ENCODE measurements at places on chromosomes 13 and 19. TPM values are rescaled to one million over a fixed set of nuclear protein-coding genes. Genes with fewer than 3 reads are reported as not detected.

GRCh38 chr13:89432997-89433396, 1761.8 kb downstream of the SLITRK5 start:
- H3K27ac ChIP-seq = no peak overlapping the region
- no peaks in the 10 kb centered on the region for H3K27me3 ChIP-seq
- no peaks in the 10 kb centered on the region for H3K36me3 ChIP-seq
- DNase-seq = no peak
- no peaks in the 10 kb centered on the region for H3K4me1 ChIP-seq
- no peak overlapping the region for H3K4me3 ChIP-seq

DNA sequence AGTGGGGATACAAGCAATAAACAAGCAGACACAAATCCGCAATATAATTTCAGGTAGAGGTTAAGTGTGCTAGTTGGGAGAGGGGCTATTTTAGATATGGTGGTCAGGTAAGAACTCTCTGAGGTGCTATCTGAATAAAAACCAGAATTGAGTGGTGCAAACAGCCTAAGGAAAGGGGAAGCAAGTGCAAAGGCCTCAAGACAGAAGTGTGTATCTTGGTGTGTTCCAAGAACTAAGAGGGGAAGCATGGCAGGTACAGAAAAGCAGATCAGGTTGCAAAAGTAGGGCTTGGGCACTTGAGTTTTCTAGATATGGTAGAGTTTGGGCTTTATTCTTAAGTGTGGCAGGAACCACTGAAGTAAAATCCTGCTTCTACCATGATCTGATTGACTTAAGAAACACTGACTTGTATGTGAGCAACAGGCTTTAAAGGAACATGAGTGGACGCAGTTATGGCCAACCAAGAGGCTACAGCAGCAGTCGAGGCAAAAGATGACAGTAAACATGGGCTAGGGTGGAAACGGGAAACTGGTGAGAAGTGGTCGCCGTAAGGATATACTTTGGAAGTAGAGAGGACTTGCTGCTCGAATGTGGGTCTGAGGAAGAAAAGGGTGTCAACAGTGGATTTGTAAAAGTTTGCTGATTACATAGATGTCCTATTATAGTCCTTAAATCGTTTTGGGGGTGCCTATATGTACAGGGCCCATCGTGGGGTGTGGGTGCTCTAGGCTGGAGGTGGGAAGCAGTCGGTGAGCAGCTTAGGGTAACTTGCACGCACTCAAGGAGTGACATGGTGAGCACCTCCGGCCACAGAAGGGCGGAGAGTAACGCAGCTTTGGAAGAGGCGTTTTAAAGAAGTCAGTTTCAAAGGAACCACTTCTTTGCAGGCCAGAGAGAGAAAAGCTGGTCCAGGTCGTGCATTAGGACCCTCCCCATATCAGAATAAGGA, 677 bp downstream of the TGDS start:
- H3K27ac ChIP-seq = peak overlapping the region; percentile 74
- H3K4me3 ChIP-seq = peak overlapping the region; percentile 89
- no peaks in the 10 kb centered on the region for H3K4me1 ChIP-seq
- no peak for DNase-seq

DNA sequence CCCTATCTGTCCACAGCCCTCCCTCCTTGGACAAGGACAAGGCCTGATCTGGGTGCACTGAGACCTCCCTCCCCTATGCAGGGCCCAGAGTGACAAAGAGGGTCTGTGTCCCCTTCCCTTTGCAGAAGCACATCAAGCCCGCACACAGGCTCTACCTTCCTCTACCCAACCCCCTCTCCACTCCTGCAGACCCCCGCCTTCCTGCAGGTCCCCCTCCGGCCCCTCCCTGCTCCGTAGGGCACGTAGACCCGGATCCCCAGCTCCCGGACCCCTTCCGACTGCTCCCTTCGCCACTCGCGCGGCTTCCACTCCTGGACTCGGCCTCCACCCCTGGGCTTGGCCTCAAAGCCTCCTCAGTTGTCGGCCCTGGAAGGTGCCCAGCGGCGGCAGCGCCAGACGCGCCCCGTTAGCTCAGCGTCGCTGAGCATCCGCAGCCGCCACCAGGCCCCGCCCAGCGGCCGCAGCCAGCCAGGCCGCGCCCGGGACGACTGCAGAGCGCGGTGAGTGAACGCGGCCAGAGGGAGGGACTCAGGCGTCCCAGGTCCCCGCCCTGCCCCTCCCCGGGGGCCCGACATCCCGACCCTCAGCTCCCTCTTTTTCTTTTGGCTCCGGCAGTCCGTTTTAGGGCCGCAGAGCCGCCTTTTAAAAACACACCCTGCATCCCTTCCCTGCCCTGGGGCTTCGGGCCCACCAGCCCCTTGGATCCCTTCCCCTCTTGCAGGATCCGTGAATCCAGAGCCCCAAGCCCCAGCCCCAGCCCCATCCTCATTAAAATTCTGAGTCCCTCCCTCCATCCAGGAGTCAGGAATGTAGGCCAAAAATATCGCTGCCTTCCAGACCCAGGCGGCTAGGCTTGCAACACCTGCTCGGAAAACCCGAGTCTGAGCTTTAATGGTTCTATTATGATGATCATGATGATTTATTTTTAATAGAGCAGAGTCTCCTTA, 1.5 kb upstream of the MYADM start:
- peak overlapping the region; percentile 74 for H3K4me3 ChIP-seq
- H3K27me3 ChIP-seq = no peaks in the 10 kb centered on the region
- DNase-seq = peak; percentile 63
- no peaks in the 10 kb centered on the region for H3K36me3 ChIP-seq
- H3K27ac ChIP-seq = peak overlapping the region; percentile 99
- no peaks in the 10 kb centered on the region for H3K4me1 ChIP-seq

GRCh38 chr13:102799426-102800144, 666 bp downstream of the BIVM start:
- peak overlapping the region; percentile 76 for H3K4me3 ChIP-seq
- no peaks in the 10 kb centered on the region for H3K27me3 ChIP-seq
- H3K36me3 ChIP-seq = no peaks in the 10 kb centered on the region
- peak overlapping the region; percentile 77 for H3K27ac ChIP-seq

A1BG gene
- total RNA-seq = 2.8 TPM

VSTM1 gene
- total RNA-seq = not detected
